ENCODE measurements at places on chromosomes 11 and 22. TPM values are rescaled to one million over a fixed set of nuclear protein-coding genes. Genes with fewer than 3 reads are reported as not detected.

DNA sequence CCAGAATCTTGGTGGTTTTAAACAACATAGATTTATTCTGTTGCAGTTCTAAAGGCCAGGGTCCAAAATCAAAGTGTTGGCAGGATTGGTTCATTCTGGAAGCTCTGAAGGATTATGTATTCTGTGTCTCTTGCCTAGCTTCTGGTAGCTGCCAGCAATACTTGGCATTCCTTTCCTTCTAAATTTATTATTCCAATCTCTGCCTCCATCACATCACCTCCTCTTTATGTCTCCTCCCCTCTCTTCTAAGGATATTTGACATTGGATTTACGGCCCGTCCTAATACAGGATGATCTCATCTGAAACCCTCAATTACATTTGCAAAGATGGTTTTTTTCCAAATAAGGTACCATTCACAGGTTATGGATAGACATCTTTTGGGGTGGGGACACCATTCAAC, 186.5 kb downstream of the SBF2 start:
- no peak overlapping the region for H3K4me3 ChIP-seq
- H3K4me1 ChIP-seq: peaks cover 16% of the 10 kb centered on the region
- no peaks in the 10 kb centered on the region for H3K36me3 ChIP-seq

DNA sequence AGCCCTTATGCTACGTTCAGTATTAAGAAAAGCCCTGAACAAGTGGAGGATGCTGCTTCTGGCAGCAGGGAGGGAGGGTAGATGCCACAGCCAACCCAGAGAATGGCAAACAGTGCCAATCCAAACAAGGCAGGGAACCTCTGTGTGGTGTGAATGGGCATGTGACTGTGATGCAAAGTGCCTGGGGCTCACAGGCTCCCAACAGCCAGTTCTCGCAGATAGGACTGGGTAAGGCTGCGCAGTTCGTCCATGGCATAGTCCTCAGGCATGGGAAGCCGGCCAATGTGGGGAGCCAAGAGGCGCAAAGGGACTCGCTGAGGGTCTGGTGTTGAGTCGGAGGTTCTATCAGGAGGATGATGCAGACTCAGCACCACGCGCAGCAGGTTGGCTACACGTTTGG, 4.8 kb upstream of the CHRNA10 start:
- H3K36me3 ChIP-seq: peaks cover 88% of the 10 kb centered on the region
- no peak overlapping the region for H3K27ac ChIP-seq
- H3K27me3 ChIP-seq: no peaks in the 10 kb centered on the region
- no peaks in the 10 kb centered on the region for H3K4me1 ChIP-seq
- no peak overlapping the region for H3K4me3 ChIP-seq

The TMEM86A gene
- total RNA-seq: 4.6 TPM

DNA sequence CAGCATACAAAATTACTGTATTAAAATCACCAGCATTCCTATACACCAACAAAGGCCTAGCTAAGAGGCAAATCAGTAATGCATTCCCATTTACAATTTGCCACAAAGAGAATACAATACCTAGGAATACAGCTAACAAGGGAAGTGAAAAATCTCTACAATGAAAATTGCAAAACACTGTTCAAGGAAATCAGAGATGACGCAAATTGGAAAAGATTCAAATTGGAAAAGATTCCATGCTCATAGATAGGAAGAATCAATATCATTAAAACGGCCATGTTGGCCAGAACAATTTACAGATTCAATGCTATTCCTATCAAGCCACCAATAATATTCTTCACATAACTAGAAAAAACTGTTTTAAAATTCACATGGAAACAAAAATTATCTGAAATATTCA, 123.0 kb upstream of the ANO5 start:
- H3K27me3 ChIP-seq: no peaks in the 10 kb centered on the region
- H3K4me3 ChIP-seq: no peak overlapping the region
- no peak overlapping the region for H3K27ac ChIP-seq
- DNase-seq: no peak
- H3K4me1 ChIP-seq: no peaks in the 10 kb centered on the region
- H3K36me3 ChIP-seq: no peaks in the 10 kb centered on the region

DNA sequence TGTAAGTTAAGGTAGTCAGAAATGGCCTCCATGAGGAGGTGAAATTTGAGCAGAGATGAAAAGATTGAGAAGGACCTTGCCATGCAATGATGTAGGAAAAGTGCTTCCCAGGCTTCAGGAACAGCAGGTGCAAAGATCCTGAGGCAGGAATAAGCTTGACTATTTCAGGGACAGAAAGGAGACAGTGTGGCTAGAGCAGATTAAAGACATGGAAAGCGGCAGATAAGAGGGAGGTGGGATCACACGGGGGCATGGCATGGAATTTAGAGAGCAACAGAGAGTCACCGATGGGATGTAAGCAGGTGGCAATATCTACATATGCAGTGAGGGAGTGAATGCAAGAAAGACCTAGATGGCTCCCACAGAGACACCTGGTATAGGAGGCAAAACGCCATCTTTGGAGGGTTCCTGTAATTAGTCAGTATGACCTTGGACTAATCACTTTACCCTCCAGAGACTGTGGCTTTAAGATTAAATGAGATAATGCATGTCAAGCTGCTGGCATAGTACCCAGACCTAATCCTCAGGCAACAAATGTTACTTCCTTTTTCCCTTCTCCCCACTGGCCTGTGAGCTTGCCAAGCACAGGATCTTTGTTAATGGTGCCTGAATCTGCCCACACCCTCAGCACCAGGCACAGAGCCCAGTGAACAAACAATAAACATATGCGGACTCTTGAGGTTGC, 24.6 kb upstream of the ACER3 start:
- H3K4me1 ChIP-seq: no peaks in the 10 kb centered on the region
- no peak overlapping the region for H3K4me3 ChIP-seq
- no peaks in the 10 kb centered on the region for H3K36me3 ChIP-seq
- no peak overlapping the region for H3K27ac ChIP-seq

DNA sequence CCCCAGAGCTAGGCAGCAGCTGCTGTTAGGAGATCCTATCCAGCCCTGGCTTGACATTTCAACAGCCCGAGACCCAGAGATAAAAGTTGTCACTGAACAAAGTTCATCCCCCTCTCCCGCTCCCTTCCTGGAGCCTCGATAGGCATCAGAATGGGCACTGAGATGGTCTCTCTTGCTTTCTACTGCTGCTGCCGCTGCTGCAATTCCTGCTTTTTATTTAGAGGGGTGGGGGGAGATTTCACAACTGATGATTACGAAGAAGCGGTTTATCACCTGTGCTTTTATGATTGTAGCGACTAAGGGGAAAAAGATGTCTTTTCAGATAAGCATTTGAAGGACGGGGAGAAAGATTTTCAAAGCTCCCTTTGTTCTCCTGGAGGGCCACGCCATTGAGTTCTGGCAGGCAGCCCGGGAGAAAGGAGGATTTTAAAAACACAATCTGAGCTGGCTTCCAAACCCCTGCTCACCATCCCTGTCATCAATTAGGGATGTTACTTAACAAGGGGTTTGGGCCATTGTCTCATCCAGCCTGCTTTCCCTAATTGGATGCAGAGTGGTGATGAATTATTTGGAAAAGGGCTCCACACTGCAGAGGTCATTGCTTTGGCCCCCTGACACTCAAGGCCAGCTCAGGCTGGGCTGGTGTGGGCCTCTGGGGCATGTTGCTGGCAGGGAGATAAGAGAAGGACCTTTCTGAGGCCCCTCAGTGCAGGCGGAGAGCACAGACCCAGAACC, 344.7 kb downstream of the BUD13 start:
- no peaks in the 10 kb centered on the region for H3K27me3 ChIP-seq
- no peak overlapping the region for H3K27ac ChIP-seq
- no peak for DNase-seq
- H3K36me3 ChIP-seq: no peaks in the 10 kb centered on the region
- no peaks in the 10 kb centered on the region for H3K4me1 ChIP-seq

- no peaks in the 10 kb centered on the region for H3K4me1 ChIP-seq
- H3K4me3 ChIP-seq: peak overlapping the region; percentile 83
- peaks cover 30% of the 10 kb centered on the region for H3K36me3 ChIP-seq
- H3K27ac ChIP-seq: peak overlapping the region; percentile 96
- H3K27me3 ChIP-seq: no peaks in the 10 kb centered on the region
Observed at GRCh38 chr22:49961601-49962011, 1.0 kb downstream of the PIM3 start.

DNA sequence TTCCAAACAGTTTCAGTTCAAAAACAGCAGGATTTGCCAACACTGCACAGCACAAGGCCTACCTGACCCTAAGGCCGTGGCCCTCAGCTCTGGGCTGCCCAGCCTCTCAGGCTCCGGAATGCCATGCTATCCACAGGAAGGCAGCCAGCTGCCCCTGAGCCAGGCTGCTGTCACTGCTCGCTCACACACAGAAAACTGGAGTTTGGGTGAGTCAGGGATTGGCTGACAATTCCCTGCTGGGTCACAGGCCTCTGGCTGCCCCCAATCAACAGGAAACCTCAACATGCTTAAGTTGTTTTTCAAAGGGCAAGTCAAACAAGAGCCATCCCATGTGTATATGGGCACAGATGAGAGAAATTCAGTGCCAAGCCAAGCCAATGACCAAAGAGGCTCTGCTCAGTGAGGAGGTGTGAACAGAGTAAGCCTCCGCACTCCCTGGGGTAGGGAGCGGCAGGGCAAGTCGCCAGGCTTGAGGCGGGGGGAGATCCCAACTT, 50.2 kb downstream of the RPL27A start:
- H3K27me3 ChIP-seq: no peaks in the 10 kb centered on the region
- peaks cover 14% of the 10 kb centered on the region for H3K36me3 ChIP-seq
- no peaks in the 10 kb centered on the region for H3K4me1 ChIP-seq
- no peak overlapping the region for H3K4me3 ChIP-seq
- peak; percentile 83 for DNase-seq

The RAB3IL1 gene
- total RNA-seq: 16.8 TPM

Measured in right atrium auricular region (tissue), 2 donors.